ENCODE measurements at places on chromosomes 2 and 18.

- no peak overlapping the region for H3K27ac ChIP-seq
- H3K27me3 ChIP-seq: peaks cover 47% of the 10 kb centered on the region
- H3K4me1 ChIP-seq: no peaks in the 10 kb centered on the region
- no peak overlapping the region for H3K4me3 ChIP-seq
Measured at GRCh38 chr18:46591783-46592391, 65.1 kb downstream of the LOXHD1 start.

DNA sequence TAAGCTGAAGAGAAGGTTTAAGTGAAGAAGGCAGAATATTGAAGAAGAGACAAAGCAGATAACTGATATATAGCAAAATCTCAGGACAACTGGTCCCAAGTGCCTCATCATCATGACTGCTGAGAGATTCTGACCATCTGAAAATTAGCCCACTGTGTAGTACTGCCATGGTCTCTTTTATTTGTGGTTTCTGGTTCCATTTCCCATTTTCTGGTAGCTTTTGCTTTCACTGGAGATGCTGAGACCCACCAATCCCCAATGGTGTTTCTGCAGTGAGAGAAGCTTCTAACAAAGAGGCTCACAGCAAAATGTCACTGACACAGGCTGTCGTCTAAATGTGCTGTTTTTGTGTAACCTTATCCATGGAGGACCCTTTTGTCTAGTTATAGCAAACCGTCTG is 79.5 kb downstream of the TMEM163 start:
- no peak overlapping the region for H3K4me3 ChIP-seq
- DNase-seq: no peak
- no peak overlapping the region for H3K27ac ChIP-seq
- H3K4me1 ChIP-seq: no peaks in the 10 kb centered on the region
- H3K36me3 ChIP-seq: no peaks in the 10 kb centered on the region

- H3K27me3 ChIP-seq: no peaks in the 10 kb centered on the region
- DNase-seq: no peak
- H3K36me3 ChIP-seq: peaks cover 5% of the 10 kb centered on the region
- no peak overlapping the region for H3K27ac ChIP-seq
- no peak overlapping the region for H3K4me3 ChIP-seq
- H3K4me1 ChIP-seq: peaks cover 16% of the 10 kb centered on the region
Measured at GRCh38 chr18:44997174-44997573, 316.5 kb downstream of the SETBP1 start.

DNA sequence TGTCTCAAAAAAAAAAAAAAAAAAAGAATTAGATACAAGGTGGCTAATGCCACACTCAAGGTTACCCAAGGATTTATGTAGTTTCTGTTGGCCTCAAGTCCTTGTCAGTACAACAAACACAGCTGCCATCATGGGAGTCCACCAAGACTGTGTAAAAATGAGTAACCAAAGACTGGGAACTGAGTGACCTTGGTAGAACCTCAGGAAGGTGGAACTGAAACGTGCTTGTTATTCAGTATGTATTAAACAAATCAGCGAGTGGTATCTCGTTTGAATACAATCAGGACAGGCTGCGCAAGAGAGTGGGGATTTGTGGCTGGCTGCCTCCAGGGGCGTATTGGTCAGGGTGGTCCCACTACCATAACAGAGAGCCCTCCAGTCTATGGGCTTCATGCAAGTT is 1.6 kb upstream of the SFTPB start:
- no peaks in the 10 kb centered on the region for H3K36me3 ChIP-seq
- DNase-seq: no peak
- H3K4me3 ChIP-seq: no peak overlapping the region
- no peaks in the 10 kb centered on the region for H3K4me1 ChIP-seq

GRCh38 chr2:25256488-25256875 is 85.2 kb downstream of the DNMT3A start:
- no peaks in the 10 kb centered on the region for H3K27me3 ChIP-seq
- no peak overlapping the region for H3K4me3 ChIP-seq
- peak overlapping the region; percentile 84 for H3K27ac ChIP-seq
- no peak for DNase-seq

DNA sequence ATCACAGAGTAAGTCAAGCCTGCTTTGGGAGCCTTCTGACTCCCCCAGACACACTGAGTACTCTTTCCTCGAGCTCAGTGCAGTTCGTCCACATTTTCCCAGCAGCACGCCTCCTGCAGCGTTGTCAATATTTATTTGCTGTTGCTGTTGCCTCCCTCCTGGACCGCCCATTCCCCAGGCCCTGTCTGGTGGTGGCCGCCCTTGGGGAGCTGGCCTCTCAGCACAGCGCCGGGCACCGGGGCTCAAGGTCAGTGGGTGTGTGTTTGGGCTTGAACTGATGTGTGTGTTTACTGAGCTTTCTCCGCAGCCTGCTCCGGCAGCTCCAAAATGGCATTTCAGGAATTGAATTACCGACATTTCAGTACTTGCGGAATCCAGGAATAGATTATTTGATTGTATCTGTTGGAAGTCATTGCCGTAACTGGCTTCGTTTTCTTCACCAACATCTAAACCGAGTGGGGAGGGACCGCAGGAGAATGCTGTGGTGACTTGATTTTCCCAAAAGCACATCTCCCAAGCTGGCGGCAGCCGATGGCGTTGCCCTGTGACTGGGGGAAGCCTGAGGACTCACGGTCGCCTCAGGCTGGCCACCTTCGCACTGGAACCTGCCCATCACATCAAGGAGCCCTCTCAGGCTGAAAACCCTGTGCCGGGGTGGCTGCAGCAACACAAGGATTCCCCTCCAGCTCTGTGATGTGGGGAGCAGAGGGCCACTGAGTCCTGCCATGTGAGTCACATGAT is 66.0 kb downstream of the HPCAL1 start:
- H3K27me3 ChIP-seq: no peaks in the 10 kb centered on the region
- no peaks in the 10 kb centered on the region for H3K4me1 ChIP-seq
- no peak overlapping the region for H3K4me3 ChIP-seq

- DNase-seq: no peak
- no peak overlapping the region for H3K4me3 ChIP-seq
- peaks cover 18% of the 10 kb centered on the region for H3K4me1 ChIP-seq
- H3K36me3 ChIP-seq: peaks cover 15% of the 10 kb centered on the region
Measured at GRCh38 chr2:223914324-223914723, 30.8 kb downstream of the WDFY1 start.

DNA sequence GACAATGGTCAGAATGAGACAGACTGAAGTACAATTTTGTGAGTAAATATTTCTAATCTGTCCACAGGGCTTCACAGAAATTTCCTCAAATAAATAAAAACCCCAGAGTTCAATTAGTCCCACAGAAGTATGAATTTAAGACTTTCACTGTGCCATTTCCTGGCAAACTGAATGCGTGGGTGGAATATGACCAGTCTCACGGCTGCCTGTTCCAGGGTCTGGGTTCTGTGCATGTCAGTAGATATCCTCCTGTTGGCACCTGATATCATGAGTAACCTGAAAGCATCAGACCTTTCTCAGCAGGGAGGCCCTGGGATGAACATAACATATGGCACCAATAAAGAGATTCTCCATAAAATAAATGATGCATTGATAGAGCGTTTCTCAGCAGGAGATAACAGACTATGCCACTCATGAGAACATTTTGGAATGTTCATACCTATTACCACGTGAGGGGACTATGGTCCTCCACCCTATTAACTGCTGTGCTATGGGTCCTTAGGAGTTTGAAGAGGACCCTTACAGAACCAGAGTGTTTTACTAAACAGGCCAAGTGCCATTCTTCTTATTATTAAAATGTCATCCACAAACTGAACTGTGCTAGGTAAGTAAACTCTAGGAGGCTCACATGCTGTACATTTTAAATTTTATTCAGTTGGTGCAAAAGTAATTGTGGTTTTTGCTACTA is 10.6 kb upstream of the MALL start:
- no peak overlapping the region for H3K4me3 ChIP-seq
- no peak for DNase-seq
- no peaks in the 10 kb centered on the region for H3K36me3 ChIP-seq
- H3K27me3 ChIP-seq: no peaks in the 10 kb centered on the region
- peaks cover 14% of the 10 kb centered on the region for H3K4me1 ChIP-seq

DNA sequence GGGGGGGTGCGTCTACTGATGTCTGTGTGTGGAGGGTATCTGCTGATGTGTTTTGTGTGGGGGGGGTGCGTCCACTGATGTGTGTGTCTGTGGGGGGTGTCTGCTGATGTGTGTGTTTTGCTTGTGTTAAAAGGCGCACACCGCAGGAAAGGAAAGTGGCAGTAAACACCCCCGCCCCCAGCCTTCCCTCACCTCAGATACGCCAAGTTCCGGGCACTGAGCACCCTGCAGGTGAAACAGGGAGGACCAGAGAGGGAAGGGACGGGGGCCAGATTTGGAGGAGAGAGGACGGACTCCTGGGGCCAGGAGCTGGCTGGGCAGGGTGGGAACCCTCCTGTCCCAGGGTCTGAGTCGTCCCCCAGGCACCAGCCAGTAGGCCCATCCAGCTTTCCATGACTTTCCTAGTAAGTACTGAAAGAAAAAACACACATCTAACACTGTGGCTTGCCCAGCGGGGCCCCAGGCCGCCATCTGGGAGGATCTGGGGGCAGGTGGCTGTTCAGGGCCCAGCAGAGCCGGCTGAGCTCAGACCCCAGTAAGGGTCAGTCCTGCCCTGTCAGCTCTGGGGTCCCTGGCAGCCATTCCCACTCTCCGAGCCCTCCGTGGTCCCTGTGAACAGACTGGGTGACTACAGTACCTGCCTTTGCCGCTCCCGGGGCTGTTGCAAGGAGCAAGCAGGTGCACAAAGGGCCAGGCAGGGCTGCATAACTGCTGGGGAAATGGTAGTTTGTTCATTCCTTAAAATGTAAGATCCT is 126.9 kb downstream of the NFATC1 start:
- no peak overlapping the region for H3K27ac ChIP-seq
- DNase-seq: peak; percentile 81
- H3K4me1 ChIP-seq: peaks cover 27% of the 10 kb centered on the region
- H3K36me3 ChIP-seq: peaks cover 2% of the 10 kb centered on the region
- H3K4me3 ChIP-seq: no peak overlapping the region

DNA sequence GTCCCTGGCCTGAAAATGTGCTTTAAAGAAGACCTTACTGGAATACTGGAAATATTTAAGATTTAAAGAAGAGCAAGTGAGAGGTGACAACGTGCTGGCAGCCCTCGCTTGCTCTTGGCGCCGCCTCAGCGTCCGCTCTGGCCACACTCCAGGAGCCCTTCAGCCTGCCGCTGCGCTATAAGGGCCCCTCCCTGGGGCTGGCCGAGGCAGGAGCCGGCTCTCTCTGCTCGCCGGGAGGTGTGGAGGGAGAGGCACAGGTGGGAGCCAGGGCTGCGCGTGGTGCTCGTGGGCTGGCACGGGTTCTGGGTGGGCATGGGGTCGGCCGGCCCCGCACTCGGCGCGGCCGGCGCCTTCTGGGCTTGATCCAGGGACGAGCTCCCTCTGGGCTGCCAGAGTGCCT is 2.9 kb upstream of the COQ10B start:
- H3K4me3 ChIP-seq: no peak overlapping the region
- H3K4me1 ChIP-seq: peaks cover 20% of the 10 kb centered on the region
- DNase-seq: no peak
- H3K27me3 ChIP-seq: no peaks in the 10 kb centered on the region

GRCh38 chr18:75455249-75456198 is 28.0 kb upstream of the SMIM21 start:
- H3K27me3 ChIP-seq: no peaks in the 10 kb centered on the region
- H3K36me3 ChIP-seq: no peaks in the 10 kb centered on the region
- H3K27ac ChIP-seq: no peak overlapping the region
- peaks cover 12% of the 10 kb centered on the region for H3K4me1 ChIP-seq

- no peak overlapping the region for H3K27ac ChIP-seq
- DNase-seq: no peak
- no peaks in the 10 kb centered on the region for H3K36me3 ChIP-seq
- no peaks in the 10 kb centered on the region for H3K4me1 ChIP-seq
Measured at GRCh38 chr2:34291076-34291475, 692.0 kb upstream of the FAM98A start.

DNA sequence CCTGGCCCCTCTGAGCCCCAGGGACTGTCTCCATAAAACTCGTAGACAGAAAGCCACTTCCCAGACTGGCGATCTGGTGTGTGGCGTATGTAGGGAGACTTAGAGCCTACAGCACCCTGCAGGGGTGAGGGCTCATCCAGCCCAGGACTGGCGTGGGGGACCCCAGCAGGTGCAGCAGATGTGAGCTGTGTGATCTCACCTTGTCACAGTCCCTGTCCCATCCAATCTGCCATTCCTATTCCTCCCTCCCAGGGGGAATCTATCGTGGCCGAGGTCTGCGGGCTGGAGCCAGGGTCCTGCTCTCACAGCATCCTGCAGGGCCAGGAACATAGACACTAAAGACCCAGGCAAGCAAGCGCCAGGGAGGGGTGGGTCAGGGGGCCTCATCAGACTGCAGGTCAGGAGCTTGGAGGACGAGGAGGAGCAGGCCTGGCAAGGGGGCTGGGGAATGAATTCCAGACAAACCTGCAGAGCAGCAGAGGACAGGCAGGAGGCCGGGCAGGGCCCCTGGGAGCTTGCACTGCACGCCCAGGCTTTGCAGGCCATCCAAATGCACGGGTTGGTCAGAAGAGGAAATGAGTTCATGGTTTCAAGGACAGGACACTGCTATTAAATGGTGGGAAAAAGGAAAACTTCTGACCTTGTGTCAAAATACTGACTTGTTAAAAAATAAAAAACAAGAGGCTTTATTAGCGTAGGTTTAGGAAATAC is 32.5 kb downstream of the HS6ST1 start:
- H3K27me3 ChIP-seq: no peaks in the 10 kb centered on the region
- H3K4me1 ChIP-seq: peaks cover 5% of the 10 kb centered on the region
- H3K27ac ChIP-seq: no peak overlapping the region
- peak; percentile 70 for DNase-seq

GRCh38 chr2:1550658-1551316 is 137.5 kb downstream of the TPO start:
- H3K4me1 ChIP-seq: peaks cover 21% of the 10 kb centered on the region
- H3K27ac ChIP-seq: no peak overlapping the region
- H3K27me3 ChIP-seq: peaks cover 2% of the 10 kb centered on the region
- DNase-seq: no peak

GRCh38 chr2:120958623-120959366 is 223.1 kb downstream of the GLI2 start:
- DNase-seq: no peak
- no peak overlapping the region for H3K4me3 ChIP-seq
- H3K36me3 ChIP-seq: peaks cover 22% of the 10 kb centered on the region
- no peaks in the 10 kb centered on the region for H3K27me3 ChIP-seq
- peaks cover 6% of the 10 kb centered on the region for H3K4me1 ChIP-seq

DNA sequence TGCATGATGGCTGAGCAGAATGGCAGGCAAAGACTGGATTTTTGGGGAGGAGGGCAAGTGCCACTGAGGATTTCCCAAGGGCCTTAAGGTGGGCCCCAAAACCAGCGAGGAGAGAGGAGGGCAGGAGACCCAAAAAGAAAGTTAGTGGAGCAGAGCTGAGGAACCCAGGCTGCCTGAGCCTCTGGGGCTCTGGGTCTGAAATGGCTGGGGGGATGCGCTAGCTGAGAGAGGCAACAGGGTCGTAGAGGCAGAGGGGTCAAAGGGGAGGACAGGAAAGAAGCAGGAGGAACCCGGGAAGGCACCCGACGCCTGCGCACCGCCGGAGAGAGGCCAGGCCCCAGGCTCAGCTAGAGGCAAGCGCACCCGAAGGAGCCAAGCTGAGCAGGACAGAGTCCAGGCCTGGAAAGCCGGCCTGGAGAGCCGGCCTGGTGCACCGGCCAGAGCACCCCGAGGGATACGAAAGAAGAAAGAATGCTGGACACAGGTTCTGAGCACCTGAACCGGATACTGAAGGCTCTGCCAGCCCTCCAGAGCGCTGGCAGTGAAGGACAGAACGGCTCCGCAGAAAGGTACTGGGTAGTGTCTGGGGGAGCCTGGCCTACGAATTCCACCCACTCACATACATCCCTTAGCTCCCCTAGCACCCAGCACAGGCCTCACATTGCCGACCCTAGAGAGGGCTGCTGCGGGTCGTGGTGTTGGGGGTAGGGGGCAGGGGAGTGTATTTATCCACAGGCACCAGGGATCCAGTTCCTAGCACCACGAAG is 39.5 kb upstream of the ATP6V1B1 start:
- H3K36me3 ChIP-seq: no peaks in the 10 kb centered on the region
- DNase-seq: no peak
- H3K27me3 ChIP-seq: peaks cover 71% of the 10 kb centered on the region
- no peak overlapping the region for H3K27ac ChIP-seq
- H3K4me3 ChIP-seq: no peak overlapping the region
- peaks cover 3% of the 10 kb centered on the region for H3K4me1 ChIP-seq

Measured in chondrocyte (in vitro differentiated cells).